ENCODE measurements at places on chromosomes 12 and 14.

DNA sequence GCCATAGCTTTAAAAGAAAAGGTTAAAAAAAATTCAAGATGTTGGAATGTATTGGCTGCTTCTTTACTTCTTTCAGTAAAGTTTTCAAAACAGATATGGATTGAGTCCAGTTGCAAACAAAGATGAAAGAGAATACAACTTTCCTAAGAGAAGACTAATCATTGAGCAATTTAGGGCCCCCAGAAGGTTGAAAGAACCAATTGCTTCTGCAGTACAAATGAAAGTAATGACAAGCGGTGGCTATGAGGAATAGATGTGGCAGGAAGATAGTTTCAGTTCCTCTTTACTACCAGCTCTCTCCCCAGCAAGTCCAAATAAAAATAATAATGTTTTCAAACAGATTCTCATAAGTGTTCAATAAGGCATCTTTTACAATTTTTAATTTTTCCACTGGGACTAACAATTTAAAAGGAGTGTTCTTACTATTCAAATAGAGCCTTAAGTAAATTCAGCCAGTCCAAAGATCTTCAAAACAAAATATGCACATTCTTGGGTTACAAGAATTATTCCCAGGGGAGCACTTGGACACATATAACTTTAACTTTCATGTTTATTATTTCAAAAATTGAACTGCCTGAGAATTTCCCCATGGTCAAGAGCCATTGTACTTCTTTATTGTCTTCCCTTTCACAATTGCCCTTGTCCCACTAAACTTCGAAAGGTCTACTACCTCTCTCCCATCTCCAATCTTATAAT, 62.3 kb upstream of the PPP1R12A start:
- DNase-seq, result peak; percentile 49

DNA sequence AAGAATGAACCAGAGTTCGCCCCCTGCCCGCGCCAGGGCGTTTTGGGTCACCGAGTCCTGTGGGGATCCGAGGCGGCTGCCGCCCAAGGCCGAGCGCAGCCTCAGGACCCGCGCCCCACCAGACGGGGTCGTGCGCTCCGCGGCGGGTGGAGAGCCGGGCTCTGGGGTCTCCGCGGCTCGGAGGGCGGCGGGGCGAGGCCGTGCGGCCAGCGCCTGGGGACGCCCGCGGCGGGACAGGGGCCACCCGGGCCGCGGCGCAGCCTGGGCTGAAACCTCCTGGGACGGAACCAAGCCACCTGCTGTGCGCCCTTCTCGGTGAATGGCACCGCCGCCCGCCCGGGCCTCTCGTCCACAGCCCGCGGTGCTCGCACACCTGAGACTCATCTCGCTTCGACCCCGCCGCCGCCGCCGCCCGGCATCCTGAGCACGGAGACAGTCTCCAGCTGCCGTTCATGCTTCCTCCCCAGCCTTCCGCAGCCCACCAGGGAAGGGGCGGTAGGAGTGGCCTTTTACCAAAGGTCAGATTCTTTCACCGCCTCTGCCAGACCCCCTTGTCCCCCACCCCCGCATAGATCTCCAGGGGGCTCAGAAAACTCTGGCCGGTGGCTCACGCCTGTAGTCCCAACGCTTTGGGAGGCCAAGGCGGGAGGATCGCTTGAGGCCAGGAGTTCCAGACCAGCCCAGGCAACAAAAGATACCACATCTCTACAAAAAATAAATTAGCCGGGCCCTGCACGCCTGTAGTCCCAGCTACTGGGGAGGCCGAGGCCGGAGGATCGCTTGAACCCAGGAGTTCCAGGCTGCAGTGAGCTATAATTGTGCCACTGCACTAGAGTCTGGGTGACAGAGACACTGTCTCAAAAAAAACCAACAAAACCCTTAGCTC, 901 bp downstream of the B3GNT4 start:
- no peak for DNase-seq

- DNase-seq, result peak; percentile 90
These were observed at the start of gene ZFYVE26 for GRCh38 chr14:67816326-67817002. ZFYVE26 (minus strand) TSS chr14:67816590; CDS start chr14:67815963, 627 bp downstream.

- DNase-seq, result no peak
These were observed 33.4 kb downstream of the TMTC1 start for GRCh38 chr12:29750131-29750927.

DNA sequence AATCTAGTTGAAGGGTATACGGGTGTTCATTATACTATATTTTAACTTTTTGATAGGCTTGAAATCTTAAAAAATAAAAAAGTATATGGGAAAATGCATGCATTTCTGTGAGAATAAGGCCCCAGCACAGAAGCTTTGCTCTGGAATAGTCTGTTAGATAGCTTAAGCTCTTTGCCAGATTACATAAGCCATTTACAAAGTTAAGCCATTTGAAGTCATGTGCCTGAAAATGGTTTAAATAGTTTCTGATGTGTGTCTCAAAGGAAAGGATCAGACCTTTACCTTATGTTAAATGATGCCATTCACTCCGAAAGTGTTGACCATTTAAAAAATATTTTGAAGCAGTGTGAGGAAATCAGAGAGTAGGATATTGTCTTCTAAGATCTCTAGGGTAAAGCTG, 51.3 kb downstream of the WASHC4 start:
- DNase-seq, result no peak

- no peak for DNase-seq
These were observed 5.0 kb upstream of the MMP19 start for GRCh38 chr12:55847603-55848291.

GRCh38 chr12:52255926-52256583, 18.4 kb upstream of the KRT86 start:
- no peak for DNase-seq

GRCh38 chr12:132951649-132952048, 4.5 kb downstream of the ZNF605 start:
- no peak for DNase-seq

DNA sequence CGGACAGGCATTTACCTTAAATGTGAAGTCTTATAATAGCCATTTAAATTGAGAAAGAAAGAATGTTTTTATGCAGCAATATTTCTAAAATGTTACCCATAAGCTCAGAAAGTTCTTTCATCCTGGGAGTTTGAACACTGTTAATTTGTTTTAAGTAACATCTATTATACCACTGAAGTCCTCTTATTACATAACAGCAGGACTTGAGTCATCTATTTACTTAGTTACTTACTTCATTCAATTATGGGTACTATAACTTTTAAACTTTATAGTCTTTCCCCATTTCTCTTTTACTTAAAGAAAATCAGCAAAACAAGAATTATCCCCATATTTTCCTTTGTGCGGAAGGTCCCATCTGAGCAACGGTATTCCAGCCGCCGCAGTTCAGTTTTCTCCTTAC, 473.1 kb downstream of the ETNK1 start:
- DNase-seq, result no peak

- no peak for DNase-seq
These were observed 157.1 kb downstream of the CALM1 start for GRCh38 chr14:90553921-90554336.

DNA sequence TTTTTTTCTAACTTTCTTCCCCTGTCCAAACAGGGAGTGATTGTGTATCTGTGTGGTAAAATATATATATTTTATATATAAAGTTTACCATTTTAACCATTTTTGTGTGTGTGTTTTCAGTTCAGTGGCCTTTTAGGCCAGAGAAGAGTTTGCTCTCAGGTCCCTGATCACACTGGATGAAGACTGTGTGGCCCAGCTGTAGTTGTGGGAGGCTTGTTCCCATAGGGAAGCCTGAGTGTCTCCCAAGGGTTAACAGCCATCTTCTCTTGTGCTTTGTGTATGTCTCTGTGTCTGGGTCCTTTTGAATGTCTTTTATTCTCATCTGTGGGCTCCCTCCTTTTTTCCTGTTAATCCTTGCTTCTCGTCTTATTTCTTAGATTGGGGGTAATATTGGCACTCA, 23.4 kb downstream of the CGRRF1 start:
- DNase-seq, result no peak

- no peak for DNase-seq
These were observed 59.5 kb downstream of the SEL1L start for GRCh38 chr14:81474148-81474492.

DNA sequence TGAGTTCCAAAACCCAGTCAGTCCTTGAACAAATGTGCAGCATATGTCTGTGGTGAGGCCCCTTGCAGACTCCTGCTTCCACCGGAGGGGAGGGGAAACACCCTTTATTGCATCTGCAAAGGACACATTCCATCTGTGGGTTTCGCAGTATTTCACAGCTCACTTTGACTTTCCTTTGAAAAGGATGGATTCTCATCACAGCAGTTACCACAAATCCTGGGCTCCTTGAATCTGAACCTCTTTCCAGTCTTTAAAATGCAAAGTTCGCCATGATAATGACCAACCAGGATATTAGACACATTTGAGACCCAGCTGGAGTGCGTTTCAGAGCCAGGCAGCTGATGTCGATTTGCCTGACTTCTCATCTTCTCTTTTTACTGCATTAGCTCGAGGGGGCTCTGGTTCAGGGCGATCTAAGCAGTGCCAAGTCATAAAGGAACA, 242.4 kb downstream of the SLC15A4 start:
- no peak for DNase-seq

DNA sequence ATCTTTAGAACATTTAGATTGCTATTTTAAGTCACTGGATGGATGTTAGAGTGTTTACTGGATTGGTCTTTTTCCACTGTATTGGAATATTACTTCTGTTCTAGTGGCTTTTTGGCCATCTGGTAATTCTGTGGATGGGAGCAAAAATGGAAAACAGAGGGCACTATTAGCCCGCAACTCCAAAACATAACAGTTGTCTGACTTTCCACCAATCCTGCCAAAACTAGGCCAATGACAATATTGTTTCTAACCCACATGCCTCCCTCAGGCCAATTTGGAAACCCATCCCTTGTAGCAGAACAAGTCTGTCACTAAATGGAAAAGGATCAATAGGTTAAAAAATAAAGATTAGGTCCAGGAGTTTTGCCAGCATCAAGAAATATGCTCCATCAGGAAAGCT, 97.8 kb downstream of the ETNK1 start:
- DNase-seq, result no peak

DNA sequence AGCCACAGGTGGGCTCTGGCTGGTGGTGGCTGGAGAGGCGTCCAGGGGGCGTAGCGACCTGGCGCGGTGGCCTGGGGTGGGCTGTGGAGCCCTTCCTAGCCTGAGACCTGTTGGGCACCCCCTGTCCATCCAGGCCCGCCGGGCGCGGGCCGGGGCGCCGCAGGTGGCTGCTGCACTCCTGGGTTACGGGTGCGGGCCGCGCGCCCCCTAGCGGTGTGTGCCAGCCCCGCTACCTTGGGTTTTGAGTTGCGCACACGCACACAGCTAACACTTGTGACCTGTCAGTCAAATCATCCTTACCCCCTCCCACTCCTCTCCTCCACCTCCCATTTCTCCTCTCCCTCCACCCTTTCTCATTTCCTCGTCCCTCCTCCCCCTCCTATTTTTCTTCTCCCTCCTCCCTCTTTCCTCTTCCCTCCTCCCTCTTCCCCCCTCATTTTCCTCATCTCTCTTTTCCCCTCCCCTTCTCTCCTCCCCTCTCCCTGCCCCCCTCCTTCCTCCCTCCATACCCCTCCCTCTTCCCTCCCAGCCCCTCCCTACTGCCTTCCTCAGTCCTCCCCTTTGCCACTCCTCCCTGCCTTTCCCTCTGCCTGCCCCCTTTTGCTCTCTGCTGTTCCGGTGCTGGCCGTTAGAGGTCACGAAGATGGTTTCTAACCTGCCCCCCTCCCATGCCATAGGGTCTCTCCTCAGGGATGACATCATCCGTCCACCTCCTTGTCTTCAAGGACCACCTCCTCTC, 2.3 kb downstream of the MEG3 start:
- DNase-seq, result no peak

GRCh38 chr12:51269174-51270066, 795 bp downstream of the SMAGP start:
- peak; percentile 42 for DNase-seq

DNA sequence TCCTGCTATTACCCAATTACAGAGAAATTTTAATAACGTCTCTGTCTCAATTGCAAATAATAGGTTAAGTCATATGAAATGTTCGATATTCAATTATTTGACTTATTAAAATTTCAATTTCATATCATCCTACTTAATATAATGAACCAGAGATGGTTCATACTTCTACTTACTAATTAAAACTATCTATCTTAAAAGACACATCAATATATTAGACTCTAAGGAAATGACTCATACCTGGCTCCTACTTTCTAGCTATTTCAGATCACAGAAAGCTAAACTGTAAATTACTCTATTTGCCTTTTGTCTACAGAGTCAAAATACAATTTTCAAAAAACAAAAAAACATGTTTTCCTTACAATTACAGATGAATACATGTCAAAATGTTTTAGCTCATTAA, 99.6 kb downstream of the CAPZA3 start:
- DNase-seq, result no peak

DNA sequence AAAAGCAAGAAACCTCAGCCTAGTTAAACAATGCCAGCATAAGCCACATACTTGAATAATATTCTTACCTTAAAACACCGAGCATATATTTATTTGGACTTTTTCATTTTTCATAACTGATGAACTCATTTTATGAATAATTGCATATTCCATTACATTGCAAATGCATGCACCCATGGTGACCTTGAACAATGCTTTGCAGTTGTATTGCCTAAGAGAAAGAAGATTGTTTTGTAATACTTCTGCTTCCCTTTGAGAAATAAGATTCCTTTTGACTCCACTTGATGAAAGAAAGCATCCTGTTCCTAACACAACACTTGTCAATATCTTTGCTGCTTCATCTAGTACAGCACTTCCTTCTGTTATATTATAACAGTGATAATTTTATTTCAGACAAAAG, 1182.2 kb downstream of the FLRT2 start:
- no peak for DNase-seq

All from germinal center (tissue), 1 donor.